ENCODE measurements at places on chromosomes 5 and 9. TPM values are rescaled to one million over a fixed set of nuclear protein-coding genes. Genes with fewer than 3 reads are reported as not detected.

Gene HK3
- total RNA-seq = 4.6 TPM

Gene PCDHGA11
- not detected for total RNA-seq

DNA sequence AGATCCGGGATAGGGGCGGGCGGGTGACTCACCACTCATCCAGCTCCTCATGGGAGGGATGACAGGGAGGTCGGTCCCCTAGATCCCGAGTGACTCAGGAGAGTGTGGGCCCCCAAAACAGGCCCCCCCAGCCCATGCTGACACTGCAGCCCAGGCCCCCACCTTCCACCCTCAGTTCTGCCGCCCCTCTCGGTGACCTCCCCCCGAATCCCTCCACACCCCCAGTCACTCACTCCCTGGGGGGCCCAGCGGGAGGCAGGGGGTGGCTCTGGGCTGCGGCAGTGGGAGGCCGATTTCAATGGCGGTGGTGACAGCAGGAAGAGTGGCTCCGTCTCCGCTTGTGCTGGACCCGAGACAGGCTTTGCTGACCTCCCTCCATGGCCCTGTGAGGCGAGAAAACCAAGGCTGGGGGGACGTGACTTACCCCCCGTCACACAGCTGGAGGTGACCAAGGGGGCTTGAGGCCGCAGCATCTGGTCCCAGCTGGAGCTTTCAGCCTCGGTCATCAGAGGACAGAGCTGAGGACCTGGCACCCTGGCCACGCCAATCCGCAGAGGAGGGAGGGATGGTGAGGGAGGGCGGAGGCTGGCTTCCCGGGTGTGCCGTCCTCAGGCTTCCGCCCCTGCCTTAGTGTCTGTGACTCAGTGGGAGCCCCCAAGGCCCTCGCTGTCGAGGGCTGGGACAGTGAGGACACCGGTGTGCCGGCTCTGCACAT lies 9.0 kb downstream of the GPSM1 start:
- DNase-seq = no peak
- no peaks in the 10 kb centered on the region for H3K4me1 ChIP-seq
- H3K27ac ChIP-seq = no peak overlapping the region
- no peaks in the 10 kb centered on the region for H3K36me3 ChIP-seq
- no peaks in the 10 kb centered on the region for H3K27me3 ChIP-seq

DNA sequence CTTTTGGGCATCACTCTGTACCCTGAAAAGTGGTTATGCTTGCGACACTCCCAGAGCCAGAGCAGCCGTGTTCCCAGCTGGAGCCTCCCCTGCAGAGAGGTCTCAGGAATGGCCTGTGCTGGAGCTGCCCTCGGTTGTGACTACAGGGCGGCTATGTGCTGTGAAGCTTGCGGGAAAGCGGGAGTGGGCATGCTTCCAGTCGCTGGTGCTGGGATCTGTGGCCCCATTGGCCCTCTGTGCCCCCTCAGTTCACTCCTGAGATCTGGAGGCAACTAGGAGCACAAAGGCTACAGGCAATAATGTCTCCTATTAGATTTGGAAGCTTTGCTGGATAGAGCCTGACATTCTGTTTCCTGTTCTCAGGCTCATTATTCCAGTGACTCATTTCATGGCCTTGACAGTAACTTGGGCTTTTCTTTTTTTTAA lies 56.9 kb downstream of the GPR107 start:
- H3K27ac ChIP-seq = no peak overlapping the region
- DNase-seq = no peak
- H3K4me3 ChIP-seq = no peak overlapping the region
- peaks cover 12% of the 10 kb centered on the region for H3K36me3 ChIP-seq

Gene C9orf50
- total RNA-seq = not detected

- H3K36me3 ChIP-seq = peaks cover 11% of the 10 kb centered on the region
- H3K4me1 ChIP-seq = no peaks in the 10 kb centered on the region
- no peak for DNase-seq
- H3K27ac ChIP-seq = no peak overlapping the region
These were observed 154.7 kb downstream of the WDR70 start for GRCh38 chr5:37533851-37534250.

- peaks cover 2% of the 10 kb centered on the region for H3K36me3 ChIP-seq
- H3K4me3 ChIP-seq = peak overlapping the region; percentile 63
- H3K4me1 ChIP-seq = peaks cover 16% of the 10 kb centered on the region
These were observed 1.6 kb upstream of the INPP5E start for GRCh38 chr9:136441191-136441680.

Gene KCNT1
- total RNA-seq = 0.23 TPM

DNA sequence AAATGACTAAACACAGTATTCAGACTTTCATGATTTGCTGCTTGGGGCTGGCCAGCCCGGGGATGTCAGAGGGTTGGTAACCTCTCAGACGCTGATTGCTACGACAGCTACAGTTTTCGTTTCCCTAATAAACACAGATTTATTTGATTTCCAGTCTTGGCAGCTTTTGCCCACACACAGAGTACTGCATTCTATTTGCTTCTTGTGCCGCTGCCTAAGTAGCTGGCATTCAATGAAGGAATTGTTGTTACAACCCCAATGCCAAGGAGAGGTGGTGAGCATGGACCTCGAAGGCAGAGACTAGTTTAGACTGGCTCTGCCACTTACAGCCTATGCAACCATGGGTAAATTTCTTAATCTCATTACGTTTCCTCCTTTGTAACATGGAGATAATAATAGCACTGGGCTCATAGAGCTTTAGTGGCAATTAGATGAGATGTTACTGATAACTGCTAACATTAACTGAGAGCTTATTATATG lies 247.1 kb upstream of the PANK3 start:
- H3K27ac ChIP-seq = no peak overlapping the region
- no peaks in the 10 kb centered on the region for H3K4me1 ChIP-seq
- no peaks in the 10 kb centered on the region for H3K36me3 ChIP-seq
- H3K4me3 ChIP-seq = no peak overlapping the region

DNA sequence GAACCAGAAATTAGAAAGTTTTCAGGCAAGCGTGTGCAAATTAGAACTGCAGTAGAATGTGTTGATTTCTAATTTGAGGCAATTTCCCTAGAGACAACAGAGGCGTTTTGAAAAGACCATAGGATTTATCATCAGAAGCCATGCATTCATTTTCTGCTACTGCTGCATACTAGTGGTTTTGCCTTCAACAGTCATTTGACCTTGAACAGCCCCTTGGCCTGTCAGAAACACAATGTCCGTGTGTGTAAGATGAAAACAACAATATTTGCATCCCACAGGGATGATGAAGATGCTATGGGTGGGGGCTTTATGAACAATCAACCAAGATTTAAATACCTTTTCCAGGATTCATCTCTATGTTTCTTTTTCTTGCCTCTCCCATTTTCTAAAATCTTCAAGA lies 73.7 kb downstream of the PDE4D start:
- H3K4me1 ChIP-seq = no peaks in the 10 kb centered on the region
- no peak overlapping the region for H3K27ac ChIP-seq
- H3K27me3 ChIP-seq = peaks cover 60% of the 10 kb centered on the region
- no peaks in the 10 kb centered on the region for H3K36me3 ChIP-seq
- H3K4me3 ChIP-seq = no peak overlapping the region

GRCh38 chr9:131304676-131305355 lies 15.3 kb downstream of the PLPP7 start:
- no peaks in the 10 kb centered on the region for H3K36me3 ChIP-seq
- peaks cover 5% of the 10 kb centered on the region for H3K4me1 ChIP-seq
- no peaks in the 10 kb centered on the region for H3K27me3 ChIP-seq
- H3K4me3 ChIP-seq = no peak overlapping the region
- no peak overlapping the region for H3K27ac ChIP-seq

GRCh38 chr5:1167728-1168709 lies 33.4 kb upstream of the SLC6A19 start:
- peaks cover 11% of the 10 kb centered on the region for H3K4me1 ChIP-seq
- H3K27ac ChIP-seq = peak overlapping the region; percentile 24
- H3K4me3 ChIP-seq = peak overlapping the region; percentile 70
- H3K36me3 ChIP-seq = peaks cover 9% of the 10 kb centered on the region

Gene GLRA1
- not detected for total RNA-seq

Gene IRX1
- total RNA-seq = not detected

- H3K27me3 ChIP-seq = no peaks in the 10 kb centered on the region
- no peak overlapping the region for H3K27ac ChIP-seq
- H3K4me1 ChIP-seq = no peaks in the 10 kb centered on the region
These were observed 356.5 kb downstream of the PRELID2 start for GRCh38 chr5:145478651-145479050.

Gene PCDHB10
- not detected for total RNA-seq

DNA sequence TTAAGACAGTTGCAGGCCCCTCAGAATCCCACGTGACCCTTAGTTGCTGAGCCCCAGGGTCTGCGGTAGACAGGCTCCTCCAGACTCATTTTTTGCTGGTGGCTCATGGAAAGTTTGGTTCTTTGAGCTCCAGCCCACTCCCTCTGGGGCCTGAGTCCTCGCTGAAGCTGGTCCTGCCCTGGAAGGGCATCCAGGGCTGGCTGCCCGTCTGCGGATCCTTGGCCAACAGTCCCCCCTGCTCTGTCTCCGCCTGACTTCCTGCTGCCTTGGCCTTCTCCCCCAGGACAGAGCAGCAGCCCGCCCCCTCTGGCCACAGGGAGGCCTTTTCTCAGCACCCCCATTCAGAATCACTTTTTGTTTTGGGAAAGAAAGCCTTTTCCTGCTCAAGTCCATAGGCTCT lies 24.4 kb downstream of the SLC6A7 start:
- peaks cover 31% of the 10 kb centered on the region for H3K27me3 ChIP-seq
- no peak for DNase-seq
- H3K4me1 ChIP-seq = peaks cover 14% of the 10 kb centered on the region
- no peak overlapping the region for H3K4me3 ChIP-seq
- H3K36me3 ChIP-seq = peaks cover 3% of the 10 kb centered on the region
- H3K27ac ChIP-seq = no peak overlapping the region

DNA sequence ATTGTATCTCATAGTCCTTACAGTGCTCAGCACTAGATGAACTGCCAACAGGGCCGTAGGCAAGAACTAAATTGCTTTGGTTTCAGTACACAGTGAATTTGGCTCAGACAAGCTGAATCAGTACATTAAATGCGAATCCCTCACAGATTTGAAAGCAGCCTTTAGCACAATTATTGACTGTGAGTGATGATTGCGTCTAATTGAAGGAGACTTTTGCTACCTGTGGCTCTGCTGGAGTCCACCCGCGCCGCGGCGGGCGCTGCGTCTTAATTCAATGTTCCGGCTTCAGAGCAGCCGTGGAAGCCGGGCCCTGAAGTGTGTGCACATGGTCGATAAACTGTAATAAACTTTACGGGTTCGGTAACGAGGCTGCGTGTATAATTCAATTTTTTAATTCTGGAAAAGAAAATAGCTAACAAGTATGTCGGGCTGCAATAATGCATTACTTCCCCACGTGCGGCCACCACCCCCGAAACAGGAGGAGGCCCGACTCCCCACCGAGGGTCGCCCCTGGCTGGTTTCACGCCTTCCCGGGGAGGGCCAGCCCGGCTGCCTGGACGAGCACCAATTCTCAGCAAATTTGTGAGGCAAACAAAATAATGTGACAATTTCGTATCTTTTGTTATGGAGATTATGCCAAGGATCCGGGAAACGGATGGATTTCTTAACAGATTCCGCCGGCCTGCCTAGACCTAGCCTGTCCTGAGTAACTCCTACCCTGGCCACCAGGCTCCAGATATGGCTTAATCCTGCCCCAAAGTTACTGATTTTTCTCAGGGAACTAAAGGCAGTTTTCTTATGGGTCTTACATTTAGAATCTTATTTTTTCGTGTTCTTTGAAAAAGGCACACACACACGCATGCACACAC lies 269.4 kb upstream of the IRX1 start:
- H3K27me3 ChIP-seq = no peaks in the 10 kb centered on the region
- no peak overlapping the region for H3K4me3 ChIP-seq
- H3K36me3 ChIP-seq = no peaks in the 10 kb centered on the region
- H3K4me1 ChIP-seq = no peaks in the 10 kb centered on the region
- DNase-seq = no peak
- H3K27ac ChIP-seq = no peak overlapping the region

DNA sequence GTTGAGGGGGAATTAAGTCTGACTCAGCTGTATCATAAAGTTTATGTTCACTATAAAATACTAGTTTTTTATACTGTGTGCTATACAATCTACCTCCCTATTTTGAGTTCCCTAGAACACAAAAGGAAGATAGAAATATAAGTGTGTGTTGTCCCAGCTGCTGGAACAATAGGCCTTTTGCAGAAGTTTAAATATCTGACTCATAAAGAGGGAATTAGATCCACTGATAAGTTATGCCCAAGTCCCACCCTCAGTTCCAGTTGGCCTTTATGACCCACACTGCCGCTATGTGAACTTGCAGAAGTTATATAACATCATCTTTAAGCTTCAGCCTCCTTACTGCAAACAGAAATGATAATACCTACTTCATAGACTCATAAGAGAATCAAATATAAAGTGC lies 88.5 kb upstream of the DAB2 start:
- H3K4me1 ChIP-seq = no peaks in the 10 kb centered on the region
- no peaks in the 10 kb centered on the region for H3K36me3 ChIP-seq
- no peak overlapping the region for H3K4me3 ChIP-seq
- peaks cover 30% of the 10 kb centered on the region for H3K27me3 ChIP-seq
- DNase-seq = no peak

DNA sequence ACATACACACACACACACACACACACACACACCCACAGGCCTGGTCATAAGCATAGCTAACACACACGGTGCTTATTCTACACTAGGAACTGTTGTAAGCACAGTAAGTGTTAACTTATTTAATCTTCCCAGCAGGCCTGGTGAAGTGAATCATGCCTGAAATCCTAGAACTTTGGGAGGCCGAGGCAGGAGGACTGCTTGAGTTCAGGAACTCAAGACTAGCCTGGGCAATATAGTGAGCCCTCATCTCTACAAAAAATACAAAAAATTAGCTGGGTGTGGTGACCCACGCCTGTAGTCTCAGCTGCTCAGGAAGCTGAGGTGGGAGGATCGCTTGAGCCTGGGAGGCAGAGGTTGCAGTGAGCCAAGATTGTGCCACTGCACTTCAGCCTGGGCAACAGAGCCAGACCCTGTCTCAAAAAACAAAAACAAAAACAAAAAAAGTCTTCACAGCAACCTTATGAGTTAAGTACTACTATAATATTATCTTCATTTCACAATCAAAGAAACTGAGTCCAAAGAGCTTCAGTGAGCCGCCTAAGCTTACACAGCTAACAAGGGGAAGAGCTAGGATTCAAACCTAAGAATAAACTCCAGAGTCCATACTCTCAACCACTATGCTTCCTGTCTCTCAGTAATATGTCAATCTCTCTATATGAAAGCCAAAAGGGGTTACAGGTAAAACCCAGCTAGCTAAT lies 2.3 kb downstream of the MEGF9 start:
- H3K4me3 ChIP-seq = peak overlapping the region; percentile 94
- no peak for DNase-seq
- H3K27ac ChIP-seq = peak overlapping the region; percentile 95
- H3K27me3 ChIP-seq = no peaks in the 10 kb centered on the region
- H3K36me3 ChIP-seq = no peaks in the 10 kb centered on the region

Gene SPINK13
- not detected for total RNA-seq

Gene GRXCR2
- not detected for total RNA-seq

- H3K4me1 ChIP-seq = peaks cover 9% of the 10 kb centered on the region
- H3K4me3 ChIP-seq = no peak overlapping the region
- no peaks in the 10 kb centered on the region for H3K36me3 ChIP-seq
- DNase-seq = no peak
These were observed 4.4 kb upstream of the C9orf153 start for GRCh38 chr9:86263876-86264275.

Gene EFNA5
- total RNA-seq = not detected
